Stimulated activated CD4-positive, alpha-beta T cell treated with anti-CD3 and anti-CD28 coated beads, TNF-alpha, amount 100 ng/mL, for 24 hours (primary cell): ENCODE measurements at places on chromosomes 12 and 14.

GRCh38 chr12:92649511-92650227 is 53.1 kb upstream of the PLEKHG7 start:
- DNase-seq: peak; percentile 55

GRCh38 chr12:46200551-46200950 is 68.3 kb downstream of the SLC38A1 start:
- DNase-seq: no peak

GRCh38 chr12:38501991-38502390 is 185.4 kb downstream of the ALG10B start:
- DNase-seq: no peak

DNA sequence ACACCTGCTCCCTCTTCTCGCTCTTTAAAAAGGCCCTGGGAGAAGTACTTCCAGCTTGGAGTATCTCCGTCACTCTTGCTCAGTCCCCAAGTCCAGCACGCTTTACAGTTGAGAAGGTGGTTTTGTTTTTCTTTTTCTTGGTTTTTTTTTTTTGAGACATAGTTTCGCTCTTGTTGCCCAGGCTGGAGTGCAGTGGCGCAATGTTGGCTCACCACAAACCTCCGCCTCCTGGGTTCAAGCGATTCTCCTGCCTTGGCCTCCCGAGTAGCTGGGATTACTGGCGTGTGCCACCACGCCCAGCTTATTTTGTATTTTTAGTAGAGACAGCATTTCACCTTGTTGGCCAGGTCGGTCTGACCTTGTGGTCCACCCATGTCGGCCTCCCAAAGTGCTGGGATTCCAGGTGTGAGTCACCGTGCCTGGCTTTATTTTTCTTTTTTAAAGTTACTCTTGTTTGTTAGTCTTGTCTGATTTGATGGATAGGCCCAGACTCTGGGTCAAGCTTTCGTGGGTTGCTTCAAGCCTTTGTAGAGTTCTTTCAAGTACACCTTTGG is 1.9 kb downstream of the TDRD9 start:
- DNase-seq: no peak

DNA sequence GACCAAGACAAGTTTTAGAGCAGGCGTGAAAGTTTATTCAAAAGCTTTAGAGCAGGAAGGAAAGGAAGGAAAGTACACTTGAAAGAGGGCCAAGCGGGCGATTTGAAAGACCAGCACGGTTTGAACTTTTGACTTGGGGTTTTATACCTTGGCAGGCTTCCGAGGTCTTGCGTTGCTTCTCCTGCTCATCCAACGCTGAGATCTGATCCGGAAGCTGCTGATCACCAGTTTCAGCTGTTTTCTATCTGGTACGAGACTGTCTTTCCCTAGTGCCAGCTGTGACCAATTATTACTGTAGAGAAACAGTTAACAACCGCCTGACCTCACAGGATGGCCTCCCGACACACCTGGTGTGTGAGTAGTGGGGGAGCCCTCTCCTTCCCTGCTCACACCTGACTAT is 20.6 kb upstream of the SNRPF start:
- DNase-seq: no peak

DNA sequence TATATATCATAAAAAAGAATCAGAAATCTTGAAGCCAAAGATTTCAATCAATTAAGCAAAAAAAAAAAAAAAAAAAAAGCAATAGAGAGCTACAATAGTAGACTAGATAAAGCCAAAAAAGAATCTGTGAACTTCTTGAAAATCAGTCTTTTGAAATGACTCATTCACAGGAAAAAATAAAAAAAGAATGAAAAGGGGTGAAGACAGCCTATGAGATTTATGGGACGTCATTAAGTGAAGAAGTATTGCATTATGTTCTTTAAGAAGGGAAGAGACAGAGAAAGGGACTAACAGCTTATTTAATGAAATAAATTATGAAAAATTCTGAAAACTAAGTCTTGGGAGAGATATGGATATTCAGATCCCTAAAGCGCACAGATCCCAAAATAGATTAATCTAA is 103.8 kb downstream of the ACSS3 start:
- no peak for DNase-seq
